Uterus (tissue), 4 donors: ENCODE measurements at places on chromosomes 5 and 9. TPM values are rescaled to one million over a fixed set of nuclear protein-coding genes. Genes with fewer than 3 reads are reported as not detected.

DNA sequence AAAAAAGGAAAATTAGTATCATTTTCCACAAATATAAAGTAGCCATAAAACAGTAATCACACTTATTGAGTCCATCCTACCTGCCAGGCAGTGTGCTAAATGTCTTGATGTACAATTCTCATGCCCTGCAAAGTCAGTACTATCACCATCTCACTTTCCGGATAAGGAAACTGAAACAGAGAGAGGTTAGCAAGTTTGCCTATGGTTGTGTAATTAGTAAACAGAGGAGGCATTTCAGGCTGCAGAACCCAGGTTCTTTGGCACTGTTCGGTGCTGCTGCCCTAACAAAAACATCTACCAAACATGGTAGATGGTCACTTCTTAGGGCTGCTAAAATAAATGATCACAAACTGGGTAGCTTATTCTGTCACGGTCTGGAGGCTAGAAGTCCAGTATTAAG is 22.6 kb downstream of the PLAC8L1 start:
- no peaks in the 10 kb centered on the region for H3K4me1 ChIP-seq
- H3K4me3 ChIP-seq, result no peak overlapping the region
- H3K36me3 ChIP-seq, result no peaks in the 10 kb centered on the region
- H3K27me3 ChIP-seq, result no peaks in the 10 kb centered on the region
- no peak for DNase-seq
- no peak overlapping the region for H3K27ac ChIP-seq

DNA sequence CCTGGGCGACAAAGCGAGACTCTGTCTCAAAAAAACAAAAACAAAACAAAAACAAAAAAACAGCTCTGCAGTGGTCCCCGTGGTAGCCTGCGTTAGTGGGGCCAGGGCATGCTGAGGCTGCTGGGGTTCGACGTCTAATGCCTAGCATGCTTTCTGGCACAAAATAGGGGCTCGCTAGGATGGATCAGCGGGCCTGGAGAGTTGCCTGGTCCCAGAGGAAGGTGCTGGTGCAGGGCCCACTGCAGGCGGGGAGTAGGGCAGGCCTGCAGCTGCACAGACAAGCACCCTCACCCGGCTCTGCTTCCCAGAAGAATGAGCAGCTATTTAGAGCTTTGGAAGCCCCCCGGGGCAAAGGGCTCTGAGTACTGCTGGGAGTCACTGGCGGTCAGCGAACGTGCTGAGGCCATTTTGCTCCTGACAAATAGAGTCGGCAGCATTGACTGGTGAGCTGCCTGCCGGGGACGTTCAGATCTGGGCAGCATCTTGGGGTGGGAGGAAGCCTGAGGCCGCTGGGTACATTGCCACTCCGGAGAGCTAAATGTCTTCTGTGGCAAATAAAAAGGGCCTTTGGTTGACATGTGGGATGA is 126.7 kb downstream of the OLFM1 start:
- H3K4me3 ChIP-seq, result no peak overlapping the region
- no peak for DNase-seq
- no peak overlapping the region for H3K27ac ChIP-seq
- H3K4me1 ChIP-seq, result no peaks in the 10 kb centered on the region
- H3K27me3 ChIP-seq, result no peaks in the 10 kb centered on the region

DNA sequence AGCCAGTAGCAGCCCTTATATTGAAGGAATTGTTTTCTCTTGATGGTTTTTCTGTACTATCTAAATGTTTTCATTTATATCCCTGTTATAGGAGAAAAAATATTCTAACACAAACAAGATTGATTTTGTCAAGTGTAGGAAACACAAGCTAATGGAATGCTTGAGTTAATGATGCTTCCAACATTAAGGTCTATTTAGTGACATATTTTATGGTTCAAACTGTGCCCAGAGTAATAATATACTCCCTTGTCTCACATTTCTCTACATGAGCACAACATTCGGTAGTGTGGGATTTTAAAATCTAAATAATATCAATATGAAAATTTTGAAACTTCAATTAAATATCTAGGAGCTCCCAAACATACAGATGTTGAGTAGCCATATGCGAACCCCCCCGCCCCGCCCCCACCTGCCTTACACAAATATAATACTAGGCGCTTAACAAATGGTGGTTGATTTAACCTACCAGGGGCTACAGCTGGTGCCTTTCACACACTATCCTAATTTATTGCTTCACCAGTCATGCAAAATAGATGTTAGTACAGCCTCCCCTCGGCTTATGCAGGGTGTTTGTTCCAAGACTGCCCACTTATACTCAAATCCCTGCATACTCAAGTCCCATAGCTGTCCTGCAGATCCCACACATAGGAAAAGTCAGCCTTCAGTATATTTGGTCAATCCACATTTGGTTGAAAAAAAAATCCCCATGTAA is 124.1 kb upstream of the ACO1 start:
- no peaks in the 10 kb centered on the region for H3K4me1 ChIP-seq
- H3K36me3 ChIP-seq, result no peaks in the 10 kb centered on the region
- no peak overlapping the region for H3K4me3 ChIP-seq

HTR1A gene
- total RNA-seq, result 11.7 TPM

PCDHB15 gene
- 14.0 TPM for total RNA-seq

LECT2 gene
- not detected for total RNA-seq

- H3K36me3 ChIP-seq, result no peaks in the 10 kb centered on the region
- DNase-seq, result no peak
- no peaks in the 10 kb centered on the region for H3K27me3 ChIP-seq
These were observed 5.7 kb downstream of the SRP19 start for GRCh38 chr5:112866739-112867138.

GCNT4 gene
- 0.88 TPM for total RNA-seq

DNA sequence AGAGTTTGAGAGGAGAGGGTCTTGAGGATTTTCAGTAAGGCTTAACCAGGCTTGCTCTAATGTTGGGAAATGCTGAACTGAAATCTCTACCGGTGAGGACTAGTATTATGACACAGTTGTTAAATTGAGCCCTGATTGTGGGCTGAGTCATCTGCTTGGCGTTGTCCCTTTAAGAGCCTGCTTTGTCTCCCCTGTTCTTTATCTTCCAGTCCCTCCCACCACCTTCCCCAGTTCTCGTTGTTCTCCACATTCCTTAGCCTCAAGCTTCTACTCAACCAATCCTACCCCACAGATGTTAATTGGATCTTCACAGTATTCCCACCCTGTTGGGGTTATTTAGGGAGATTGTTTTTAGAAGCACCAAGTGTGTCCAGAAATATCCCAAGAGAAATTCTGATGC is 57.6 kb downstream of the ANKRD55 start:
- peak; percentile 64 for DNase-seq
- no peaks in the 10 kb centered on the region for H3K27me3 ChIP-seq

PCDHA6 gene
- total RNA-seq, result 0.29 TPM

ACSL6 gene
- 1.3 TPM for total RNA-seq

GRCh38 chr9:127953768-127954505 is 16.3 kb upstream of the DPM2 start:
- H3K27me3 ChIP-seq, result no peaks in the 10 kb centered on the region
- no peaks in the 10 kb centered on the region for H3K36me3 ChIP-seq
- no peak overlapping the region for H3K4me3 ChIP-seq
- DNase-seq, result no peak
